ENCODE measurements at places on chromosomes 7 and 10.

GRCh38 chr10:22067091-22067490, 63.6 kb upstream of the DNAJC1 start:
- no peak for DNase-seq

GRCh38 chr7:18521945-18522566, 26.5 kb downstream of the HDAC9 start:
- DNase-seq = peak; percentile 9

- no peak for DNase-seq
Measured at GRCh38 chr7:107779647-107780099, 23.4 kb downstream of the SLC26A3 start.

DNA sequence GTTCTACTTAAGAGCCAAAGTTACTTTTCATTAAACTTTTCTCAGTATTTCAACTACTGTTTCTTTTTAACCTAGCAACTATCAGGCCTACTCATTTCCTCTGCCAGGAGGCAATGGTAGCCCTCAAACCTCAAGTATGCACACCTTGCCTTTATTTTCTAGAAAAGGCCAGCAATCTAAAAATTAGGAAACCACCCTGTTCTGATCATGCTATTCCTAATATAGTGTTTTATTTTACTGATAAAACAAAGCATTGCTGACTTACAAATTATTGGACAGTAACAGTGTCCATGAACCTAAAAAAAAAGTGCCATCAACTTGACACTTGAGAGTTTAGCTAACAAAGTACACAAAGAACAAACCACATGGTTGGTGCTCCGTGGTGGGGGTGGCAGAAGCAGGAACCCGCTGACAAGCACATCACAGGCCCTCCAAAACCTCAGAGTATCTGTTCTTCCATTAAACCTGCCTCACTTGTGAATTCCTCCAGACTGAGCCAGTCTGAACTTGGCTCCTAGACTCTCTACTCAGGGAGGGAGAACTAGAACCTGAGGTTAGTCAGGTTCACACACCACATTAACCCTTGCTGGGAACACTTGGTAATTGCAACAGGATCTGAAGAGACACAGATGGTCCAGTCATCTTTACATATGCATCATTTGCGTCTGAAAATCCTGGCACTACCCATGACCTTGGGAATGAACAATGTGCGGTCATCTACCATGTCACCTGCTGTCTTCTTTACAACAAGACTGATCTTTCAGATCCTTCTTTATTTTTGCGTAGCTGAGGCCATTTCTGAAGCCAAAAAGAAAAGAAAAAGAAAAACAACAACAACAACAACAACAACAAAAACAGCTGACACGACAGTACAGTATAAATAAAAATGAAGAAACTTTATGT, 31.9 kb downstream of the PIP4K2A start:
- DNase-seq = peak; percentile 85

- DNase-seq = no peak
Measured at GRCh38 chr10:48819783-48820182, 119.9 kb downstream of the LRRC18 start.

DNA sequence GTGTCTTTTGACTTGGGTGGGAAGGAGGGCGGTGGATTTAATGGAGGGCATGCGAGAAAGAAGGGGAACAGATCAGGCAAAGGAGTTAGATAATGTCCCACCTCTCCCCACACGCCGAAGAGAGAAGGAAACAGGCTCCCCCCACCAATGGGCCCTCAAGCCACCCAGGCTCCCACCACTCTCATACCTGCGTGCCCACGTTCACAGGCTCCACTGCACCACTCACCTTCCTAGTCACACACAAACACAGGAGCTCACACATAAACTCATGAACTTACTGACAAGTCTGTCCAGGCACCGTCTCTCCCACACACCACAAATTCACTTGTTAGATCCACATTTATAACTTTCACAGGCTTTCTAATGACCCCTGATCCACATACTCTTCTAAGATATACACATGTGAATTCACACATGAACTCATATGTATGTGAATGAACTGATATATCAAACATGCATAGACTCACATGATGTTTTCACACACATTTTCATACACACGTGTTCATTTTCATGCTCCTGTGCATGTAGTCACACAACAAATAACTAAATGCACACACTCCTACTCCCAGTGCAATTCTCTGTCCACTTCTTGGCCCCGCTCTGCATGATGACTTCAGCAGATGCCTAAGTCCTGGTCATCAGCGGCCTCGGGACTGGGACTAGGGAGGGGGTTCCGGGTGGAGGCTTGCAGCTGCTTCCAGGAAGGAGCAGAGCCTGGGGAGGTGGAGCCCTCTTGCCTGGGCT, 1.5 kb downstream of the LZTS2 start:
- no peak for DNase-seq

DNA sequence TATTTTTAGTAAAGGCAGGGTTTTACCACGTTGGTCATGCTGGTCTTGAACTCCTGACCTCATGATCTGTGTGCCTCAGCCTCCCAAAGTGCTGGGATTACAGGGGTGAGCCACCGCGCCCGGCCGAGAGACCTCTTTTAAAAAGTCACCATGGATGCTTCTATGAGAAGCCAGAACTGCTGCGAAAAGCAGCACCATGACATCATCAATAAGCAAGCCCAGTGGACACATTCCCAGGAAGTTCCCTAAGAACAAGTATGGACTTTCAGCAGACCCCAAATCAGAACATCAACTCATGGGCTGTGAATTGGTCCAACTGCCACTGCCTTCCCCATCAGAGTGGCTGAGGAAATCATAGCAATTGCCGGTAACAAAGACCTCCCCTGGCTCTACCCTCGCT, 93.4 kb downstream of the PLXNA4 start:
- no peak for DNase-seq

DNA sequence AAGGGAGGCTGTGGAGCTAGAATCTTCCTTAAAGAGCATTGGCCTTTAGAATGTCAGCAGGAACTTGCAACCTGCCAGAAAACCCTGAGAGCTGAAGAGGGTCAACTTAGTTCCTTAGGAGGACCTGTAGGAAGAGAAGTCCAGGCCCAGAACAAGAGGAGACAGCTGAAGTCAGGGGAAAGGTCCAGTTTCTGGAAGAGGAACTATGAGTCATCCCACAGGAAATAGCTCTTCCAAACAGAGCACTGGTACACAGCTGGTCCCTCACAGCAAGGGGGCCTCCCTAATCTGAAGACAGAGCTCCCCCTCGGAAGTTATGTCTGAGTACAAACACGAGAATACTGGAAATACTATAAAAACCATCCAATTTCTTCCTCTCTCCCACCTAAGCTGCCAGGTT, 98.9 kb downstream of the HERPUD2 start:
- DNase-seq = no peak

DNA sequence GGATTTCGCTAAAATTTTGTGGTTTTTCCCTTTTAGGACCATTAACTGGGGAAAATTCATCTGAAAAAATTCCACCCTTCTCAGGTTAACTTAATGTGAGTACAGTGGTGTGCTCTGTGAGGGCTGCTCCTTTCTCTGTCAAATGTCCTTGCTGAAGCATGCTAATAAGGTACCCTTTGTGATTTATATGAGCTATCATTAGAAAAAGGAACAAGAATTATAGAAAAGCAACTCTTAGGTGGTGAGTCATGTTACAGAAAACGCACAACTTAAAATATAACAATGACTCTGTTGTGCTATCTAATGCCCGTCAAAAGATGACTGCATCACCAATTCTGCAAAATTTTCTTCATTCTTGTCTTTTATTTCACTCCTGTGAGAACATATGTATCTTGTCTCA, 162.0 kb upstream of the MAGI2 start:
- DNase-seq = no peak

- DNase-seq = no peak
Measured at GRCh38 chr7:143884241-143884968, 17.6 kb downstream of the TCAF1 start.

DNA sequence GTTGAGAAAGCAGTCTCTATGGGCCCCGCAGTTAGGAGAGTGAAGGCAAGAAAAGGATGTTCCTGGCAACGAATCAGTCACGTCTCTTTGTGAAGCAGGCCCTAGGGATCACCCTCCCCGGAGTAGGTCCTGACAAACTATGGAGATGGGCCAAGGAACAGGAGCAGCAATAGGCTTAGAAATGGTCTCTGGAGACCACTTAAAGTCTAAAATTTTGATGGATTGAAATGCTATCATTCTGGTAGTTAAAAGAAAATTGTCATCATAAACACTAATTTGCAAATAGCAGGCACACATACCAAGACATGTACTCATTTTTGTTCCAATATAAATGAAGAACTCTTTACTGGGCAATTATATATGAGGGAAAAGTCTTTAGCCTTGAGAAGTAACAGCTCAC, 123.5 kb downstream of the ITGB8 start:
- no peak for DNase-seq

GRCh38 chr10:130630135-130630534, 493.9 kb downstream of the GLRX3 start:
- no peak for DNase-seq

DNA sequence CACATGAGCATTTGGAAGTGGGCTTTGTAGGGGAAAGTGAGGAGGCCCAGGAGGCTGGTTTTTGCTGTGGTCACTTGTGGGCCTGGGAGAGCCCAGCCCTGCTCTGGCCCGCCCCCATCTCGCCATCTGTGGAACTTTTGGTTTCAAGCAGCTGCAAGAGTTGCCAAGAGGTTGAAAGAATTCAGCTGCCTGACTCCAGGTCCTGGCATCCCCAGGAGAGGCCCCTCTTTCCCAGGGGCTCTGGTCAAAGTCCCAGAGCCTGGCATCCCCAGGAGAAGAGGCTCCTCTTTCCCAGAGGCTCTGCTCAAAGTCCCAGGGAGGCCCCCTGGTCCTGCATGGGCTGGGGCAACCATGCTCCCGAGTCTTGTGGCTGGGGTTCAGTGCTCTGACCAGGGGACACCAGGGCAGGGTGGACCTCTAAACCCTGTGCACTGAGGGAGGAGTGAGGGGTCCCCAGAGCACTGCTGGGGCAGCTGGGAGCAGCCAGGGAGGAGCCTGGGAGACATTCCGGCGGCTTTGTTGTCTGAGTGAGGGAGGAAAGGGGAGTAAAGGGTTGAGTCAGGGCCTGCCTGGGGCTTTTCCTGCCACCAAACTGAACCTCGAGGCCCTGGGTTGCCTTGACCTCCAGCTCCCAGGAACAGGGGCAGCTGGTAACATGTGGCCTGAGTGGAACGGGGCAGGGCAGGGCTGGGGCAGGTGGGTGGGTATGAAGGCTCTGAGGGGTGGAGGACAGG, 27.7 kb upstream of the CSGALNACT2 start:
- DNase-seq = no peak

DNA sequence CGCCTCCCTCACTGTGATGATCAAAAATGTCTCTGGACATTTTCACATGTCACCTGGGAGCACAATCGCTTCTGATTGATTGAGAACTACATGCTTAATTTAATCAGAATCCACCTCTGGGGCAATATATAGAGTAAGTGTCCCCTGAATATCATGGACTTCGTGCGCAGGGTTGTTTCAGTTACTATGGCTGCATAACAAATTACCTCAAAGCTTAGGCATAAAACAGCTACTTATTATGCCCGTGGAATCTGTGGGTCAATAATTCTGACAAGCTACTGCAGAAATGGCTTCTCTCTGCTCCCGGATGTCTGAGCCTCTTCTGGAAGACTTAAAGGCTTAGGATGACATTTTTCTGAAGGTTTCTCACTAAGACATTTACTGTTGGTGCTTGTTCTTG, 334.4 kb downstream of the GPR158 start:
- DNase-seq = no peak

- DNase-seq = no peak
Measured at GRCh38 chr7:22642454-22642853, 84.5 kb upstream of the IL6 start.

DNA sequence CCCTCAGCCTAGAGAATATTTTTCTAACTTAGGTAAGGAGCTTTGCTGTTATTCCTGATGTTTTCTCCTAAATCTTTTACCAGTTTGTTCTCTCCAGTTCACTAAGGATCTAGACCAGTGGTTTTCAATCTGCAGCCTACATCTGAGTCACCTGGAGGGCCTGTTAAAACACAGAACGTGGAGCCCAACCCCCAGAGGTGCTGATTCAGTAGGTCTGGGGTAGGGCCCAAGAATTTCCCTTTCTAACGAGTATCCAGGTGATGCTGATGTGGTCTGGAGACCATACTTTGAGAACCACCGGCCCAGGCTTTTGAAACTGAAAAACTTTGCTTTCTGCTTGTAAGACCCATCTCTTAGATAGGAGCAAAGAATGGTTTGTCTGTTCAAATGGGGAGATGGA, 51.2 kb upstream of the KMT2E start:
- DNase-seq = peak; percentile 48

DNA sequence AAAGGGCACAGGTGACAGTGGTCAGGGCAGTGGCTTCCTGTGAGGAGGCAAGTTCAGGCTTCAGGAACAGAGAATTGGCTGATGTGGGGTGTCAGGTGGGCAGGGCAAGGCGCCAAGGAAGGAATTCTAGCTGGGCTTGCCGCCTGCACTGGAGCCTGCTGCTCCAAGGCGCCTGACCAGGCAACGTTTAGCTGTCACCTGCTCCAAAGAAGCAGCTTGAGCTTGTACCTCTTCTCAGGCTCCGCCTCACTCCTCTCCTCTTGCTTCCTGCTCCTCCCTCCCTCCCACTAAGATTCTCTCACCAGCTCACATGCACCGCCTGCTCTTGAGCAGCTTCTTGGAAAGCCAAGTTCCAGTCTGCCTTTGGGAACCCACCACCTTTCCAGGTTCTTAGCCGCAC, 187.4 kb upstream of the GRB10 start:
- no peak for DNase-seq

GRCh38 chr7:96436880-96437279, 115.0 kb upstream of the SLC25A13 start:
- DNase-seq = no peak

DNA sequence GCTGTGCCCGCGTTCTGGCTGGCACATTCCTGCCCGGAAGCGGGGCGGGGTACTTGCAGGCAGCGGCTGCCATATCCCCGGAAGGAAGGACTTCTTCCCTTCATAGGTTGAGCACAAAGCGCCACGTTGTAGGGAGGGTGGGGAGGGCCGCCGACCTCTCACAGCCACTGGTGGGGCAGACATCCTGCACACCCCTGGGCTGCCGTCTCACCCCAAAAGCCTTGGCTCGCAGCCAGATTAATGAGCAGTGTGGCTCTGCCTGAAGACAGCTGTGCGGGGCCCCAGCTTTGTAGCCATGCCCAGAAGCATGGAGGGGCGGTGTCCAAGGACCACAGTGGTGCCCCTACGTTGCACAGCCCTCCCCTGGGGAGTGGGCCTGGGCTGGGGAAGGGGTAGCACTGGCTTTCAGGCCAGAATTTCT, 54.3 kb upstream of the DPYSL4 start:
- DNase-seq = no peak

DNA sequence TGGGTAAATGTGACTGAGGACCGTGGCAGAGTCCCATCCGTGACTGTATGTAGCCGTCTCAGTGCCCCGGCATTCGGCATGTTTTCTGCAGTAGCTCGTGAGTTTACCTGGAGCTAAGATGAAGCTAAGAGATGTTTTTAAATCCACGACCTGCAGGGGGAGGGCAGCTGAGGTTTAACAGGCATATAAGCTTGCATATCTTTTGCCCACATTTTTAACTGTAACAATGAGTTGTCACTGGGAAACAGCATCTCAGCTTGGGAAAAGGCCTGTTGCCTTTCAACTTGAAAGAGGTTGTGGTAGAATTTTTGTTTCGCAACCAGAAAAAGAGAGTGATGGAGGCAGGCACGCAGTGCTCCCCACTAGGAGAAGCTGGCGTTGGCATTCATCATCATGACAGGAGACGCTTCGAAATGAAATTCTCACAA, 77.7 kb downstream of the CELF2 start:
- DNase-seq = no peak

- DNase-seq = no peak
Measured at GRCh38 chr10:71923138-71923692, 41.0 kb upstream of the CHST3 start.

All from activated CD8-positive, alpha-beta T cell treated with anti-CD3 and anti-CD28 coated beads for 36 hours (primary cell).